Daoy (cell line): ENCODE measurements at places on chromosomes 5 and 9.

DNA sequence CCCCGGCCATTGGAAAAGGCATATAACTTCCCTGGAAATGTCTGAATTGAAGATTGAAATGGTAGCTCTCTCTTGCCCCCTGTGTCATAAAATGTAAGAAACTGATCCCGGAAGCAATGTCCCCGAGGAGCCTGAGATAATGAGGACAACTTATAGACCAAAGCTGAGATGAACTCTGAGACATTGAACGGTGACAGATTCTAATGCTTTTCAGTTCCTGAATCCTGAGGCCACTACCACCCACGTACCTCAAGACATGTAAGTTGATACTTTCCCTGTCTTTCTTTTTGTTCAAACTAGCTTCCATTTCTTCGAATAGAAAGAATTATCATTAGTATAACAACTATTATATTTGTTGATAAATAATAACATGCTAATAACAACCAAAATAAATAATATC lies 51.0 kb downstream of the KIF4B start:
- DNase-seq: no peak

GRCh38 chr9:94026816-94027215 lies 57.4 kb upstream of the PTPDC1 start:
- no peak for DNase-seq

DNA sequence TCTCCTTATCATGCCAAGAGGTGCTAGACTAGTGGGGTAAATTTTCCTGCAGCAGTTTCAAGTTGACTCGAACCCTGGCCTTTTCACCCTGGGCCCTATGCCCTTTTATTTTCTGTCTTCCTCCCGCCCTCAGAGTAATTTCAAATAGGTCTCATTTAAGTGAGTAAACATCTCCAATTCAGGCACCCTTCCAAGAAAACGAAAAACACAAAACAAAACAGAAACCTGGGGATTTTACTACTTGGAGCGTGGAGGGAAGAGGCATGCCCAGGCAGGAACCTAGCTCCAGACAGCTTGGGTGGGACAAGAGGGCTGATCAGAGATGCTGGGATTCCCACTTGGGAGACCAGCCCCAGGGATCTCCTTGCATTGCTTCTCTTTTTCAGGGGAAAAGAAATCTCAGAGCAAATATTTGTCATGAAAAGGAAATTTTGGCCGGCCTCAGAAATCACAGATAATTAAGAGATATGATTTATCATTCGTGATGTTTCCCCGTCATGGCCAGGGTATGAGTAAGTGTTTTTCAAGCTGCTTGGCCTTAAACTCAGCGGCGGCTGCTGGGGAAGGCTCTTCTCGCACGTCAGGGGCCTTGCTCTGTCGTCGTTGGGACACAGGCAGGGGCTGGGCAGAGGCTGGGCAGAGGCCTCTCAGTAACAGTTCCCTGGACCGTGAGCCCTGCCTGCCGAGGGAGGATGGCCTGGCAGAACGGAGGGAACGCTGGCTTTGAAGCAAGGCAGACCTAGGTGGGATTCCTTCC lies 248.6 kb upstream of the KLF4 start:
- peak; percentile 72 for DNase-seq

DNA sequence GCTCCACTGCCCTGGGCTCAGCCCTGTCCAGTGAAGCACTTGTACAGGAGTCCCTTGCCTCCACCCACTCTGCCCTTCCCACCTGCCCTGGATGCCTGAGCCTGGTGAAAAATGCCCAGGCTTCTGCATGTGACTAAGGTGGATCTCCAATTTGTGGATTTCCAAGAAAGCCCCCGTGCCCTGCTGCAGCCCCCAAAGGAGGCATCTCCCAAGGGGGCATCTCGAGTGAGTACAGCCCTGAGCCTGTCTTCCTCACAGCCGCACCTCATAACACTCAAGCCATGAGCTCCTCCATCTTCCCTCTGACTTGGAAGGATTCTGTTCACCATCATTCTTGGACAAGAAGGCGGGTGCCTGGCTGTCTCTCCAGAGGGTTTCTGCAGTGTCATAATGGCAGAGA lies 158.0 kb upstream of the PPP1R26 start:
- DNase-seq: no peak

DNA sequence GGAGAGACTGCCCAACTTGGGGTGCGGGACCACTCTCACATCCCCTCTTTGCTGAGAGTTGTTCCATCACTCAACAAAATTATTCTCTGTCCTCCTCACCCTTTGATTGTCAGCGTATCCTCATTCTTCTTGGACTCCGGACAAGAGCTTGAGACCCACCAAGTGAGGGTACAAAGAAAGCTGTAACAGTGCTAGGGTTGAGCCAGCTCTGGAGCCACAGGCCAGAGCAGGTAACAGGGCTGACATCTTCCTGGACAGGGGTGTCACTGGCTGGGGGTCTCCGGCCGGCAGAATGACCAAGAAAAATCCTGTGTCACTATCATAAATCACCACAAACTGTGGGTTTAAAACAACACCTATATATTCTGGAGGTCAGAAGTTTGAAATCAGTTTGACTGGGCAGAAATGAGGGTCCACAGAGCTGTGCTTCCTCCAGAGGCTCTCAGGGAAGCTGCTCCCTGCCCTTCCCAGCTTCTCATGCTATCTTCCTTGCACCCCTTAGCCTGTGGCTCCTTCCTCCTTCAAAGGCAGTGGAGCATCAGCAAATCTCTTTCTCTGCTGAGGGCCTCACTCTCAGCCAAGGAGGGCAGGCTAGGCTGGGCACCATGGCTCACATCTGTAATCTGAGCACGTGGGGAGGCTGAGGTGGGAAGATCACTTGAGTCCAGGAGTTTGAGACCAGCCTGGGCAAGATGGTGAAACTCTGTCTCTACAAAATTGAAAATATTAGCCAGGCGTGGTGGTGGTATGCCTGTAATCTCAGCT lies 4.1 kb upstream of the BBLN start:
- no peak for DNase-seq
